Fibroblast of mammary gland (primary cell): ENCODE measurements at places on chromosomes 2 and 18.

- DNase-seq, result no peak
Measured at GRCh38 chr2:113692698-113693428, 63.6 kb downstream of the SLC35F5 start.

DNA sequence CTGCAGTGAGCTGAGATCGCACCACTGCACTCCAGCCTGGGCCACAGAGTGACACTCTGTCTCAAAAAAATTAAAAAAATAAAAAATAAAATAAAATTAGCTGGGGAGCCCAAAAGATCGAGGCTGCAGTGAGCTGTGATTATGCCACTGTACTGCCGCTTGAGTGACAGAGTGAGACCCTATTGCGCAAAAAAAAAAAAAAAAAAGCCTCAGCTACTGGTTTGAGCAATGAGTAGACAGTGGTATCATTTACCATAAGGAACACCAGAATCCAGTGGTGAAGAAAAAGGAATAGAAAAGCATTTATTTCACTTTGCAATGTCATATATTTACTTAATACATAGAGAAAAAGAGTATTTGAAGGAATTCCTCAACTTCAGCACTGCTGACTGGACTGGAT, 3.0 kb downstream of the SAP130 start:
- DNase-seq, result no peak

- DNase-seq, result peak; percentile 56
Measured at GRCh38 chr2:210503001-210503623, 26.6 kb upstream of the LANCL1 start.

- DNase-seq, result no peak
Measured at GRCh38 chr18:5444847-5445246, 99.0 kb downstream of the EPB41L3 start.

DNA sequence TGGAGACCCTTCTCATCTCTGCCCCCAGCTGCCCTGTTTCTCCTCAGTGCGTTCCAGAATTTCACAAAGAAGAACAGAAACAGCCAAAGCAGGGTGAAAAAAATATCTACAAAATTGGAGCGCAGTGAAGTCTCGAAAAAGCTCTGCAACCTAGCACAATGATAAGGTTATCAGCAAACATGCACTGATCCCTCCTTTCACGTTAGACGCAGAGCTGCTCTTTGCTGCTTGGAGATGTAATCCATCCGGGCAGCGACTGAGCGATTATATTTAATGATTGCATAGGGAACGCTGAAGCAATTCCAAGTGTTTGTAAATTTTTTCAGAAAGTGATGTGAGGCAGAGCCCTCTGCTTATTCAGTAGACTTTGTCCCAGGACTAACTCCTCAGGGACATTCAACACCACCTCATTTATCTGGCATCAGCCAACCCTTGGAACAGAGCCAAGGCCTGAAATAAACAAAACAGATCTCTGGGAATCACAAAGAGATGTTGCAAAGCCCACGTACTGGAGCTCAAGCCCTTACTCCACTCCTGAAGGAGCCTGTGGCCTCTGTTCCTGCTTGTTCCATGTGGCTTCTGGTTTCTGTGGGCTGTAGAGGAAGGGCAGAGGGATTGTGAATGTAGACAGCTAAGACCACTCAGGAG, 172.6 kb upstream of the BCL2L11 start:
- peak; percentile 38 for DNase-seq

DNA sequence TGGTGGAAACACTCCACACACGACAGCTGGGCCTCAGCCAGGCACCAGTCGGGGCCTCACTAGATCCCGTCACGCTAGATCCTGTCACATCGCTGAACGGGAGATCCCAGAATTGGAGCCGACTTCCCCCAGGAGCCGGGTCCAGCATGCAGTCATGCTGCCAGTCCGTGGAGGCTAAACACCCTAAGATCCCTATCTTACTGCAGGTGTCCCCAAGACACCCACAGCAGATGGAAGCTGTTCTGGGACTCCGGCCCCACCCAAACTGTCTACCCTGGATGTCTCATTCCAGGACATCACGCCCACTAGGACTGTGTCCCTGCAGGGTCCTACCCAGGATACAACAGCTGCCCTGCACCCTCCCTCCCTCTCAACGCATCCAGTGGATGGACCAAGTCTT, 23.4 kb downstream of the ZNF516 start:
- no peak for DNase-seq

DNA sequence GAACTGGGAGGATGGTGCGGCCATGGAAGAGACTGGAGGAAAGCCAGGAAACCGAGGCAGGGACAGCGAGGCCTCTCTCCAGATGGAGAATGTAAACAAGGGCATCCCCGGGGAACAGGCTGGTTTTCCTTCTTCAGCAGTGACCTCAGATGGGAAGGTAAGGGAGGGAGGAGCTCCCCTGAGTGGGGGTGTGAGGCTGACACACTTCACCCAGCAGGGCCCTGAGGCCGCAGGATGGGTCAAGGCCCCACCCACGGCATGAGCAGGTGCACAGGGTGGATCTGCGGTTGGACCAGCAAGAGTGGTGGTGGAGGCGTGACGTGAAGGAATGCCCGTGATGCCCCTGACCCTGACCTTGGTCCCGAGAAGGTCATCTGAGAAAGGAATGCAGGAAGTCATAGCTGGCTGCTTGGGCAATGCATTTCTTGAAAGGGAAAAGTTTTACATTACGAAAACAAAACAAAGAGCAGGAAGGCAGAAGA, 48.1 kb downstream of the ADCY3 start:
- no peak for DNase-seq

DNA sequence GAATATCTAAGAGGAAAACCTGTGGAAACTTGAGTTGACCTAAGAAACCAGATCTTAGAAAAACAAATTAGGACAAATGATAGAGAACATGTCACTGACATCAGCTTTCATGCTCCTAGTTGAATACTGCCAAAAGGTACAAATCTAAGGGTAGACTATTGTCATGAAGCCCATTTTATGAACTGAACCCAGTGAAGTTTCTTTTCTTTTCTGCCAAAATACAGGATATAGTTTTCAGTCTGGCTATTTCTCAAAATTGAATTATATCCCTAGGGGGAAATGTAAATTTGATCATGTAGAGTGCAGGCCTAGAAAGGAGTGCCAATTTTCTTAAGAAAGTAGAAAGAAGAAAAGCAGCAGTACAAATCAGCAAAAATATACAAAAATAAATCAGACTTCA, 46.6 kb downstream of the FSIP2 start:
- no peak for DNase-seq

- DNase-seq, result no peak
Measured at GRCh38 chr2:43186679-43187374, 39.6 kb downstream of the ZFP36L2 start.

- no peak for DNase-seq
Measured at GRCh38 chr2:156182132-156182531, 150.4 kb downstream of the NR4A2 start.
